Hypothalamus (tissue), 51 donors: ENCODE measurements at places on chromosomes 2 and 18.

DNA sequence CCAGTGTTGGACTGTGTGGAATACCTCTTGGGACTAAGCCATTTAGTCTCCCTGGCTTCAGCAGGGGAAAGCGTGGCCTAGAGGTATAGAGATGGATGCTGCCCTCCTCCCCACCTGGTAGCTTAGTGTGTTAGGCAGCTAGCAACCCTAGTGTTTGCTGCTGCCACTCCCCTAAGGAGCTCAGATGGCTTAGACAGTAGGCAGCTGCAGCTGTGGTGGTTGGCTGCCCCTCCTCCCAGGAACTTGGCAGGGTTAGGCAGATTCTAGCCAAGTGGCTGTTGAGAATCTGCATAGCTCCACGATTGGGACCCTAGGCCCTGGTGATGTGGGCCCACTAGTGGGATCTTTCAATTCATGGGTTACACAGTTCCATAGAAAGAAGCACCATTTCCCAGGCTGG, 550.4 kb upstream of the CHAC2 start:
- DNase-seq: no peak

GRCh38 chr2:223779877-223780276, 57.5 kb downstream of the AP1S3 start:
- DNase-seq: no peak

- no peak for DNase-seq
Observed at GRCh38 chr2:201411421-201411820, 39.8 kb downstream of the TRAK2 start.

DNA sequence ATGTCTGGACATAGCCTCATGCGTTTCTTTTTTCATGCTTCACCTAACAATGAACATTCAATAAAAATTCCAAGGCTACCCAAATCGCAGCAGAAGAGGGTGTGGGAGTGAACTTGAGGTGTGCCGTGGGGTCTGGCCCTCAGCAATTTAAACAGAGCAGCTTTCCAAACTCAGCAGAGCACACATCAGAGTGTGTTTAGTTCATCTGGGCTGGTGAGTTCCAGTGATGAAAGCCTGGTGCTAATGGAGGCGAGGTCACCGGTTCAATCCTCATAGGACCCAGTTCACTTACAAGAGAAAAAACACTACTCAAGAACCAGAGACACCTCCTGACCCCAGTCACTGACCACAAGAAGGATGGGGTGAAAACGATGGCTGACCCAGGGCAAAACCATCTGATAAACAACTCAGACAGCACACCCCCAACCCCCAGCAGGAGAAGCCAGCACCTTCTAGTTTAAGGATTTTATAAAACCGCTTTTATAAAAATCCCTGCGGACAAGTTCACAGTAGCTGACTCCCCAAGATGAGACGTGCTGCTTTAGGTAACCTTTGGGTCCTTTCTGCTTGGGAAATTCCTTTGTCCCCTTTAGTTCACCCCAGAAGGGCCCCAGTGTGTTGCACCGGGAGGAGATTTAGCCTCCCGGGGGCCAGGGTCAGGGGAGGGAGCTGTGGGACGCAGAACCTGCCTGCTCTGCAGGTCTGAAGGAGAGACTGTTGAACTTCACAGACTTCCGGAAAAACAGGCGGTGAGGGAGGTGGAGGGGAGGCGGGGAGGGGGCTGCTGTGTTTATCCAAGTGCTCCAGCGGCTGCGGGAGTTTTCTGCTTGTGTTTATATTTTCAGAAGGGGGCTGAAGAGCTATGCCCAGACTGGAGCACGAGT, 152.7 kb upstream of the SOX11 start:
- DNase-seq: no peak

DNA sequence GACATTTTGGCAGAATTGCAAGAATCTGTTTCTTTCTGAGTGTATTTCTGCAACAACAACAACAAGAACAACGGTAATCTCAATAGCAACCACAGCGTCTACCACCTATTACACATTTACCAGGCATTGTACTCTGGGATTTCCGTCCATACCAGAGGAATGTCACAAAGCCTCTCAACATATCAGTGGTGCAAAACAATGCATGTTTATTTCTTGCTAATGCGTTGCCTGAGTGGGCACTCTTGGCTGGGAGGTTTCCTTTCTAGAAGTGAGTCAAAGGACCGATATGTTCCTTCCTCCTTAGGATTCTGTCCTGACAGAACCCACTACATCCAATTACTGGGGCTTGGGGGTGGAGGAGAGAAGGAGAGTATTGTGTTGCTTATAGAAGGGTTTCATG, 585.6 kb downstream of the TSN start:
- DNase-seq: no peak
